Activated naive CD4-positive, alpha-beta T cell treated with anti-CD3 and anti-CD28 coated beads, Interleukin-2, amount 10 ng/mL, durations not matched to agents 7 days and 5 days (primary cell): ENCODE measurements at places on chromosomes 5 and 9.

GRCh38 chr9:68931821-68932220 lies 82.1 kb downstream of the PRKACG start:
- DNase-seq = peak; percentile 40

- DNase-seq = no peak
Measured at GRCh38 chr5:95924720-95925377, 36.8 kb downstream of the ELL2 start.

DNA sequence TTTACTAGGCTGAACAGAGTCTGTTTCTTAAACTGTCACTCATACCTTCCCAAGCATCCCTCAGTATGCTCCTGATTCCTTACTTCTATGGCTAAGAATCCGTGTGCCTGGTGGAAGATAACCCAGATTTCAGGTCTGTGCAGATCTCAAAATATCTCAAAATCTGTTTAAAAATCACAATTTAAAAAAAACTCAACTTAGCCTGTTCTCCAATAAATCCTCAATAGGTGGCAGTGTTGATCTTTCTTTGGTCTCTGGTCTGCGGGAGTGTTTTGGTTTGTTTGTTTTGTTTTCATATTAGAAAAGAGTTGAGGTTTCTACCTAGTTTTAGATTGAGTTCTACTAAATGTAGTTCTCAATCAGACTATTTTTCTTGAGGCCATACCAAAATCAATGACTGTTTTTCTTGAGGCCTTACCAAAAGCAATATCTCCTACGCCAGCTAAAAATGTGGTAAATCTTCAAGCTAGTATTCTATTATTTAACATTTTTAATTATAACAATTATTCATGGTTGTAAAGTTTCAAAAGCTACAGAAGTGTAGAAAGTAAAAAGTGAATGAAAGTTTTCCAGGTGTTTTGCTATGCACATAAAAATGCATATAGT lies 57.9 kb downstream of the TGFBR1 start:
- no peak for DNase-seq

- DNase-seq = no peak
Measured at GRCh38 chr5:65553941-65554340, 9.0 kb downstream of the CENPK start.

DNA sequence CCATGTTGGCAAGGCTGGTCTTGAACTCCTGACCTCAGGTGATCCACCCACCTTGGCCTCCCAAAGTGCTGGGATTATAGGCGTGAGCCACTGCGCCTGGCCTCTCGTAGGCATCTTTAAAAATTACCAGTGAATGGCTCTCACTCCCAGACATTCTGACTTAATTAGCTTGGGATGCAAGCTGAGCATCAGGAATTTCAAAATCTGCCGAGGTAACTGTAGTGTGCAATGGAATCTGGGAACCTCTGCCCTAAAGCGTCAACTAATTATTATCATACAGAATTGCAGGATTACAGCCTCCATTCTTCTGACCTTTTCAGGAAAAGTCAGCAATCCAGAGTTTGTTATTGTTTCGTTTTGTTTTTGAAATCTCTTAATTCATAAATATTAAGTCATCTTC lies 213.4 kb upstream of the DMAC1 start:
- DNase-seq = no peak

GRCh38 chr5:6542421-6543345 lies 90.2 kb downstream of the NSUN2 start:
- no peak for DNase-seq

DNA sequence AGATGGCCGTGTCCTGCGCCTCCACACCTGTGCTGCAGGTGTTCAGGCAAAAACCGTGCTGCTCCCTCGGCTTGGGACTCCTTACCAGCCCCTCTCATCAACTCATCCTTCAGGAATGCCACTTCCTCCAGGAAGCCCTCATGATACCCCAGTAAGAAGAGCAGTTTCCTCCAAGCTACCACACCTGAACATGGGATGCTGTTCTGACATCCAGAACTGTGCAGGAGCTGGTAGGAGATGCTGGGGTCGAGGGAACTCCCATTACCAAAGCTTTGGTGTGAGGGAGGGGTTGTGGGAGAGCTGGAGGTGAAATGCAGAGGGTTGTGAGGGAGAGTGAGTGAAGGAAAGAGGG lies 18.9 kb downstream of the CARD19 start:
- DNase-seq = no peak

DNA sequence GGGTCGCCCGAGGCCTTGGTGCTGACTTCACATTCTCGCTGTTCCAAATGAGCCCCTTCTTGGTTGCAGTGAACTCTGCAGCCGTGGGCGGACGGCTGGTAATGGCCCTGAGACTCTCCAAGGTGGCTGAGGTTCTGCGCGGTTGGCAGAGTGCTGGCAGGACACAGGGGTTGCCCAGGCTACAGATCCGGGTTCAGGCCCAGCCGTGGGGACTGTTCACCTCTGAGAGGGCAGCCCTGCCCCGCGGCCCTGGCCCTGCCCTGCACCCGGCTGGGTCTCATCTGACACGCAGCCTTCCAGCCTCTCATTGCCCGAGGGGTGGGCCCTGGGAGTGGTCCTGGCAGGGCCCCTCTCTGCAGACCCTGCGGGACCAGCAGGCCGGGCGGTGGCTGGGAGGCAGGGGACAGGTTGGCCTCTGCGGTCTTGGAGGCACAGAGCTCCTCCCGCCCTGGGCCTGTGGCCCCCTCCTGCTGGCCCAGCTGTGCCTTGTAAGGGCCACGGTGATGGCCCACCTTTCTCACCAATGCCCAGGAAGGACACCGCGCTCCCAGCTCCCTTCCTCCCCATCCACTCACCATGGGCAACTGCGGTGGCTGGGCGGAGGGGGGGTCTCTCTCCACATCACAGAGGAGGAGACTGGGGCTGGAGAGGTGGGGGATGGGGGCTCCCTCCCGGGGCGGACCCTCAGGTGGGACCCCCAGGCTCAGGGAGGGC lies 51.6 kb downstream of the AHRR start:
- DNase-seq = no peak

- DNase-seq = no peak
Measured at GRCh38 chr5:170631466-170632195, 127.8 kb downstream of the KCNIP1 start.

DNA sequence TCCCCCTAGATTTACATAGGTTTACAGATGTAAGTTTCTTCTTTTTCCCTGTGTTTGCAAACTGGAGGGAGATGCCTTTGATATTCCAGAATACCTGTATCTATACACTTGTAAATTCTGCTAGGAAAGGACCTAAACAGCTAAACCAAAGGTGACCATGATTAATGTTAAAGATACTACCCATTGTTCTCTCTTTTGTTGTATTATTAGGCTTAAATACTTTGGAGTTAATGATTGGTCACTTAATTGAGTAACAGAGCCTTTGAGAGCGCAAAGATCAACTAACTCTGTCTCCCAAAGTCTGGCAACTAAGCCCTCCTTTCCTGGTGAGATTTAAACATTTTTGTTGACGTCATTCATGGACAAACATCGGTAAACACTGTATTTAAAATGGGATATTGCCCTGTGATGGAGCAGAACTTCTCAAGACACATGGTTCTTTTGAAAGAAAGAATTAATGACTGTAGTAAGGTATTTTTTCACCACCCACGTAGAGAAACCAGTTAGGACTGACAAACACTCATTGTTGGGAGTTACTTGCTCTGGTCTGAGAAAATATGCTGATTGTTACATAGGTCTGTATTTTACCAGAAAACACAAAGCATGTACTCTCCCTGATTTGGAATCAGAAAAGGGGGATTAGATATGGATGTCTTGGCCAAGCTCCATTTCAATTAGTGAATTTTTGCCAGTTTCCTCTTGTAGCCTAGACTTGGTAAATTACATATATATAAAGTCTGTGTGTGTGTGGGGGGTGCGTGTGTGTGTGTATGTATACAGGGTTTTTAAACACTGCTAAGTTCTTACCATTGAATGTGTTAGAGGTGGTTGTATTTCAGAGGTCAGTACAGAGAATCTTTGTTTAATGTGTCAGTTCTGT lies 4.6 kb downstream of the VCAN start:
- no peak for DNase-seq

GRCh38 chr5:115578657-115579056 lies 23.6 kb downstream of the TICAM2 start:
- DNase-seq = no peak

- no peak for DNase-seq
Measured at GRCh38 chr5:158765407-158765806, 334.3 kb downstream of the EBF1 start.

DNA sequence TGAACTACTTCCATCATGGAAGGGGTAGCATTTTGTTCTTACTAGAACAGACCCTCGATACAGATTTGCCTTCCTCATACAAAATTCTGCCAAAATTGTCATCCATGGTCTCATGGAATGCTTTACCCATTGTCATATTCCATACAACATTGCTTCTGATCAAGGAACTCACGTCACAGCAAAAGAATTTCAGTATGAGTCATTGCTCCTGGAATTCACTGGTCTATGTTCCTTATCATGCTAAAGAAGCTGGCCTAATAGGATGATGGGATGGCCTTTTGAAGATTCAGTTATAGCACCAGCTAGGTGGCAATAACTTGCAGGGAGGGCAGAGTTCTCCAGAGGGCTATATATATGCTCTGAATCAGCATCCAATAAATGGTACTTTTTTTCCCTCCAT lies 18.2 kb upstream of the FNIP1 start:
- DNase-seq = no peak

- DNase-seq = no peak
Measured at GRCh38 chr5:61915646-61916045, 390.4 kb upstream of the KIF2A start.

- DNase-seq = no peak
Measured at GRCh38 chr5:111383288-111383970, 128.9 kb downstream of the STARD4 start.

DNA sequence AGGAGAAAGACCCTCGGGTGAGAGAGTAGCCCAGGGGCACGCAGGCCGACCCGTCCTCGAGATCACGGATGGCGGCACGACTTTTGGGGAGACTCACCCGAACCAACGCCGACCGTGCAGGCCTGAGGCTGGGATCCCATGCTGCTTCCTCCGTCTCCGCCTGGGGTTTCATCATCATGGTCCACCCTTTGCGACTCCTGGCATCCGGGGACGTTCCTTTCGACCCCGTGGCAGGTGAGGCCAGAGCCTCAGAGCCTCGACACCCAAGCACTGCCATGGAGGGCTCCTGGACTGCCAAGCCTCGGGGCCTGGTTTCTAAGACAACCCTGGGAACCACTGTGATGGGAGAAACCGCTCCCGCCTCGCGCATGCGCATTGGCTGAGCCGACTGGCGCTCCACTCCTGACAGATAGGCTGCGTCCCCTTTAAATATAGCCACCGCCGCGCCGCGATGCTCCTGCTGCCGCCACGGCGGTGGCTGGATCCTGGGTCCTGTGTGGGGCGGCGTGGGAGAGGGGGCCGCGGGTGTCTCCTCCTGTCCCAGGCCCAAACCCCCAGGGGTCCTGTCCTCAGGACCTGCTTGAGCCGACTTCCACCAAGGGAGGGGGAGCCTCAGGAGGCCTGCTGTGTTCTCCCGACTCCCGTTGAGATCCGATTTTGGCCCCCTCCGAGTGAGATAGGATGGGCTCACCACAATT lies 481.6 kb downstream of the SPATA31A7 start:
- DNase-seq = no peak

DNA sequence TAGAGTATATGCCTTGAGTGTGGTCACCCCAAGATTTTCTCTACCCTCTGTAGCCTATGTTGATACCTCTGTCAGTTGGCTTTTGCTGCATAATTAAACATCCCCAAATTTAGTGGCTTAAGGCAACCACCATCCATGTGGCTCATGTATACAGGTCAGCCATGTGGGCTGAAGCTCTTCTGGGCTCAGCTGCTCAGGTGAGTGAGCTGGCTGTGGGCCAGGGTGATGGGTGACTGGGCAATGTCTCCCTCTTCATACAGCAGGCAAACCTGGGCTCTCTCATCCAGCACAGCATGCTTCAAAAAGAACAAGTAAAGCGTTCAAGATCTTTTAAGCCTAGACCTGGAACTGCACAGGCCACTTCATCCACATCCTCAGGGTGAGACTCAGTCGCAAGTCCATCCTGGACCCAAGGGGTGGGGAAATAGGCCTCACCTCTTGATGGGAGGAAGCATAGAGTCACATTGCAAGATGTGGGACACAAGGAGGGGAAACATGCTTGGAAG lies 188.2 kb upstream of the TAS2R1 start:
- DNase-seq = no peak

DNA sequence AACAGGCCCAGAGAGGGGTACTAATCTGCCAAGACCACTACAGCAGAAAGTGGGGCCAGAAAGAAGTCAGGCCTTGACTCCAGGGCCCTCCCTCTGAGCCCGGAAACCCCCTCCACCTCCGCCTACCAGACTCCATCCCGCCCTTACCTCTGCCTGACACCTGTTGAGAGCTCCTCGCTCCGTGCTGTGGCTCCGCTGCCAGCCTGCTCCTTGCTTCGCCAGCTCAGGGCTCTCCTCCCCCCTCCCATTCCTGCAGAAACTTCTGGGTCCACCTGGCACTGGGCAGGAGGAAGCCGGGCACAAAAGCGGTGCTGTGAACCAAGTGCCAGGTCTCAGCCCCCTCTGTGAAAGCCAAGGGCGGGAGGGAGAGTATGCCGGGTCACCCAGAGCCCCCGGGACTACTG lies 6.4 kb upstream of the ST6GALNAC6 start:
- DNase-seq = peak; percentile 81

DNA sequence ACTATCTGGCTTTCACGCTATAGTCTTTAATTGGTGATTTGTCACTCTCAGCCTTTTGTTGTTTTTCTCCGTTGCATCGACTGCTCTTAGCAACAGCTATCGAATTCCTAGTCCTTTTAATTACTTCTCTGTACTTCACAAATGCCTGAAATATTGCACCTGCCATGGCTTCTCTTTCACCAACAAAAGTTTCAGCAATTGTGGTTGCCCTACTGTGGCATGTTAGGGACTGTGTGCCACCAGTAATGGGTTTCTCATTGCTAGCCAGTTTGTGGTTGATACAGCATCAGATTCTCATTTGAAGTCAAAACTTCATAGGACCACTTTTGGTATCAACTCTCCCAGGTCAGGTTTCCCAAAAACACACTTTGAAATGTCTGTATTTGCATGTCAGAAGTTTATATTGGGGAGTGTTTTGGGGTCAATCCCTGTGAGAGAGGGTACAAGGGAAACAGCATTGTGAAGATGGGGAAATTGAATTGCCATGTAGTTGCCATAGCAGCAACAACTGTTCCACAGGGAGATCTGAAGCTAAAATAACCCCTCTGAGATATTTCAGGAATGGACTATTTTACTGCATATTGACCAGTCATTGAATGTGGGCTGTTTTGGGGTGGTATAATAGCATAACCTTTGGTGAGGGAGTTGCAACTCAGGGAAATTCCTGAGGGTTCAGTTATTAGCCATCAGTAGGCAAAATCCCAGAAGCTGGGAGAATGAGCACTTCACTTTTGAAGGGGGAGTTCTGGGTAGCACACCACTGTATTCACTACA lies 99.2 kb downstream of the WDR70 start:
- no peak for DNase-seq

GRCh38 chr5:39822020-39822419 lies 397.2 kb upstream of the DAB2 start:
- no peak for DNase-seq
